ENCODE measurements at places on chromosomes 4 and X.

DNA sequence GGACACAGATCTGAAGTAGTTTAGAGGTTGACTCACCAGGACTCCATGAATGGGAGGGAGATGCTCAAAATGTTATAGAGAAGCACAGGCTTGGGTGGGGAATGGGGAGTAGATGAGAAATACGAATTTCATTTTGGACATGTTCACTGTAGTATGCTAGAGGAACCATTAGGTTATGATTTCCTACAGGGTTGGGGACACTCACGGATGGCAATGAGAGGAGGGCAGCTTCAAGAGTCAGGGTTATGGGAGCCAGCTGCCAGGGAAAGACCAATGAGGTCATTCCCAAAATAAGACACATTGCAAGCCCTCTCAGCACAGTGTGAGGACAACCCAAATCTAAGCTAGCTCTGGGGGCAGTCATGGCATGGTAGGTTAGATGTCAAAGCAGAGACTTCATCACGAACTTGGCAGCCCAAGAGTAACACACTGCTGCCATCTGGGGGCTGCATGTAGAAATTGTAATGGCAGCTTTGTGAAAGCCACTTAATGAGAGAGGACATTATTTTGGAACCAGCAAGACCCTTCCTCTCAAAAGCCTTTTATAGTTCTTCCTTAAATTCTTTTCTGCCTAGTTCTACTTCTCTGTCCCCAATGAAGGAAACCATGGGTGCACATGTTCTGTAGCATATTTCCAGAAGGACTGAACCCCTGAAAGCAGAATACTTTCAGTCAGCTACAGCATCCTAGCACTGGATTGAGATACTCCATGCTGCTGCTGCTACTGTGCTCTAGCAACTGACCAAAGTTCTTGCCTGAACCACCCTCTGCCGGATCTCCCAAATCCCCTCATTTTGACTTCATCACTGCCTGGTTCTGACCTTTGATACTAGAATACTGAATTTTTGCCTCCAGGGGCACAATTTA, 16.2 kb upstream of the ZCCHC12 start:
- peak; percentile 43 for DNase-seq

- no peak for DNase-seq
Observed at GRCh38 chrX:110755061-110755460, 40.6 kb downstream of the CHRDL1 start.

GRCh38 chr4:153142700-153143438, 61.4 kb upstream of the TRIM2 start:
- peak; percentile 95 for DNase-seq

DNA sequence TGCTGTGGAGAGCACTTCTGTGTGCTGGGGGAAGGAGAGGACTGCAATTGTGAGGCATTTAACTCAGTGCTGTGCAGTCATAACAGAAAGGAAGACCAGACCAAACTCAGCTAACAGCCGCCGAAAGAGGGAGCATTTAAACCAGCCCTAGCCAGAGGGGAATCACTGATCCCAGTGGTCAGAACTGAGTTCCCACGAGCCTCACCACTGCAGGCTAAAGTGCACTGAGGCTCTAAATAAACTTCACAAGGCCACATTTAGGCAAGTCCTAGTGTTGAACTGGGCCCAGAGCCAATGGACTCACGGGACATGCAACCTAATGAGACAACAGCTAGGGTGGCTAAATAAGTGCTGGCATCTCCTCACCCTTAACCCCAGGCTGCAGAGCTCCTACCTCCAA, 20.4 kb downstream of the IQCM start:
- no peak for DNase-seq

DNA sequence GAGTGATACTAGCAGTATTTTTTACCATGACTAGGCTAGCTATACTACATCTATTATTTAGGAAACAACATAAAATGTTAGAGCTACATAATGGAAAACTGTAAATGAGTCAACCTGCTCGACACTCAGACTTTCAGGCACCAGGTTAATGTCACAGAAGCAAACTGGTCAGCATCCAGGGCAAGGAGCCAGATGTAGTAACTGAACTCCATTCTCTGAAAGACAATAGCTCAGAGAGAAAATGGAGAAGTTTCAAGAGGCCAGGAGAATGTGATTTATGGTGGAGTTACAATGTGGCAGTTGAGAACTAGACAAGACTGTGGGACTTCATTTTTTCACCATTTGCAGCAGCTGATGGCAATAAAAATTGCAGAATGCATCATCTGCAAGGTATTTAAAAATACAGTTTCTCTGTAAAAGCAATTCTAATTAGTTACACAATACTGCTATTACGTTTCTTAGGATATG, 342.7 kb upstream of the PABPC4L start:
- DNase-seq: peak; percentile 27

DNA sequence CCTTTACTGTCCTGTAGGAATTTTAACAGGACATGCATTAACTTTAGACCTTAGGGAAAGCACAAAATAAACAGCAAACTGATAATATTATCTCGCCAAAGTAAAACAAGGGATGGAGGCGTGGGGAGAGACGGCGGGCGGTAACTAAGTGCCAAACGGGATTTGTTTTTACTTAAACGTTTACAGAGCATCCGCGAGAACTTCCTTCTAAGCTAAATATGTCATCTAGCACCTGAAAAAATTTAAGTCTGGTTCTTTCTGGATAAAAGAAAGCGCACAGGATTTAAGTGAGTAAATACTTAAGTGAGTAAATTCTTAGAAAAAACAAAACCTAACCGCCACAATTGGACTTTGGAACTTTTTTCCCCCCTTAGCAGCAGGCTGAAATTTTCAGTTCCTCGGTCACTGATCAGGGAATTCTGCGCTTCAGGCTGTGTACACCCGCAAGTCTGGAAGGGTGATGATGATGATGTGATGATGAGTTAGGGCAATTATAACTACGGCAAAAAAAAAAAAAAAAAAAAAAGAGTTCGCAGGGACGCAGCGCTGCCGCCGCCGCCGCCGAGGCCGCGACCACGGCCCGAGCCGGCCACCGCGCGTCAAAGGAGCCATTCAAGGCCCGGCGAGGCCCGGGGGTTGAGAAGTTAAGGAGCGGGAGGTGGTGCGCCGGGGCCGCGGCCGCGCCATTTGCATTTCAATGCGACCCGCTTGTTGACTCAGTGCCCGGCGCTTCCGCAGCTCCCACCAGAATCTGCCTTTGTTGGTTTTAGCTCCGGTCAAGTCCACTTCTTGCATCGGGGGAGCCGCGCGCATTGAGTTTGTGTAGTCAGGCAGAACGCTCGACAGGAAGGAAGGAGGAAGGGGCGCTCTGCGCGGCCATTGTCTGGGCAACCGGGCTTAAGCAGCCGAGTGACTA, 108.8 kb downstream of the SPRY1 start:
- peak; percentile 95 for DNase-seq

GRCh38 chr4:89616382-89616781, 220.6 kb downstream of the SNCA start:
- no peak for DNase-seq

DNA sequence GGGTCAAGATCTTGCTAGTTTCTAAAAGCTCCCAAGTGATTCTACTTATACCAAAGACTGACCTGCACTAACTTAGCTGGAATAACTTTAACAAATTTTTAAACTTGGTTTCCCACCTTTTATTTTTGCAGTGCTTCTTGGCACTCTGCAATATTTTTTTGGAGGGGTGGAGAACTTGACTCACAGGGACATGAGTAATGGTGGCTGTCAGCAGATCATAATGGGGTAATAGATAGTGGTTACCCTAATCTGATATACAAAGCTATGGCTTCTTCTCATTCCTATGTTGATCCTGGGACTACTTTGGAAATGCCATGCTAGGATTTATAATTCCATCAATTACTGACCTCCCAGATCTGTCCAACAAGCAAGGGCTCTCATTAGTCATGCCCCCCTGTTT, 295.7 kb downstream of the GPAT3 start:
- DNase-seq: no peak

DNA sequence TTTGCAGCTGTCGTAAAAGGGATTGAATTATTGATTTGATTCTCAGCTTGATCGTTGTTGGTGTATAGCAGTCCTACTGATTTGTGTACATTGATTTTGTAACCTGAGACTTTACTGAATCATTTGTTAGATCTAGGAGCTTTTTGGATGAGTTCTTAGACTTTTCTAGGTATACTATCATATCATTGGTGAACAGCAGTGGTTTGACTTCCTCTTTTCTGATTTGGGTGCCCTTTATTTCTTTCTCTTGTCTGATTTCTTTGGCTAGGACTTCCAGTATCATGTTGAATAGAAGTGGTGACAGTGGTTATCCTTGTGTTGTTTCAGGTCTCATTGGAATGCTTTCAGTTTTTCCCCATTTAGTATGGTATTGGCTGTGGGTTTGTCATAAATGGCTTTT, 8.4 kb downstream of the APOOL start:
- no peak for DNase-seq

- DNase-seq: peak; percentile 55
Observed at GRCh38 chrX:153926858-153927671, 1.0 kb upstream of the ARHGAP4 start.

DNA sequence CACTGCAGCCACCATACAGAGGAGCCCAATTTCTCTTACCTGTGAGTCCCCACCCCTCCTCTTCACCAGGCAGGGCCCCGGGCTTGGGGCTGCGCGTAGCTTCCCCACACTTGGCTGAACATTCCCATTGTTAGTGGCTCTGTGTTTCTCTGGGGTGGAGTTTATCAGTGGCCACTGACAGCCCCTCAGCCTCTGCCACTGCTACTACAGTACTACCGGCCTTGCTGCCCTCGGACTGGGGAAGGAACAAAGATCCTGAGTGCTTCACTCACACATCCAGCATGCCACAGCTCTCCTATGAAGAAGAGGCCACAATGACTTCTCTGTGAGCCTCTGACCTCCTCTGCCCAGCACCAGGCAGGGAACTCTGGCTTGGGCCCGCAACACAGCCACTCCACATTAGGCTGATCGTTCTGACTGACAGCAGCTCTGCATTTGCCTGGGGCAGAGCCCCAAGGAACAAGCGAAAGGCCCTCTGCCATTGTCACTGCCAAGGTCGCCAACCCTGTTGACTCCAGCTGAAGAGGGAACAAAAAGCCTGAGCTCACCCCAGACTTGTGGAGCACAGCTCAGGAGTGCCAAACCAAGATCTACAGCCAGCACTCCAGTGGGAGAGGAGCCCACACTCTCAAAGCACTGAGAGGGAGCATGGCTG, 24.0 kb downstream of the ABCB7 start:
- no peak for DNase-seq
